ENCODE measurements at places on chromosomes 3 and 15. TPM values are rescaled to one million over a fixed set of nuclear protein-coding genes. Genes with fewer than 3 reads are reported as not detected.

GRCh38 chr3:99645277-99646106 is 7.1 kb downstream of the COL8A1 start:
- peaks cover 6% of the 10 kb centered on the region for H3K4me1 ChIP-seq
- DNase-seq, result no peak
- H3K36me3 ChIP-seq, result no peaks in the 10 kb centered on the region
- H3K4me3 ChIP-seq, result no peak overlapping the region

- H3K27me3 ChIP-seq, result no peaks in the 10 kb centered on the region
- no peaks in the 10 kb centered on the region for H3K36me3 ChIP-seq
- H3K4me3 ChIP-seq, result no peak within 1 kb of the TSS
- DNase-seq, result no peak
- no peaks in the 10 kb centered on the region for H3K4me1 ChIP-seq
These were observed at the start of gene PRR23A for GRCh38 chr3:139006051-139006716. PRR23A (minus strand) TSS chr3:139006268; CDS start chr3:139006268, 0 bp downstream.

- H3K36me3 ChIP-seq, result no peaks in the 10 kb centered on the region
- H3K4me3 ChIP-seq, result no peak overlapping the region
- no peaks in the 10 kb centered on the region for H3K27me3 ChIP-seq
- H3K4me1 ChIP-seq, result no peaks in the 10 kb centered on the region
- no peak overlapping the region for H3K27ac ChIP-seq
These were observed 557.6 kb upstream of the ADAMTS9 start for GRCh38 chr3:65245133-65246063.

- no peak overlapping the region for H3K27ac ChIP-seq
- H3K4me3 ChIP-seq, result no peak overlapping the region
- H3K4me1 ChIP-seq, result peaks cover 36% of the 10 kb centered on the region
- no peak for DNase-seq
- H3K36me3 ChIP-seq, result peaks cover 24% of the 10 kb centered on the region
These were observed 16.4 kb downstream of the ARRDC4 start for GRCh38 chr15:97976766-97977503.

GRCh38 chr15:38316311-38316710 is 63.7 kb downstream of the SPRED1 start:
- H3K36me3 ChIP-seq, result no peaks in the 10 kb centered on the region
- H3K27ac ChIP-seq, result no peak overlapping the region
- no peak overlapping the region for H3K4me3 ChIP-seq
- no peaks in the 10 kb centered on the region for H3K27me3 ChIP-seq
- DNase-seq, result no peak

DNA sequence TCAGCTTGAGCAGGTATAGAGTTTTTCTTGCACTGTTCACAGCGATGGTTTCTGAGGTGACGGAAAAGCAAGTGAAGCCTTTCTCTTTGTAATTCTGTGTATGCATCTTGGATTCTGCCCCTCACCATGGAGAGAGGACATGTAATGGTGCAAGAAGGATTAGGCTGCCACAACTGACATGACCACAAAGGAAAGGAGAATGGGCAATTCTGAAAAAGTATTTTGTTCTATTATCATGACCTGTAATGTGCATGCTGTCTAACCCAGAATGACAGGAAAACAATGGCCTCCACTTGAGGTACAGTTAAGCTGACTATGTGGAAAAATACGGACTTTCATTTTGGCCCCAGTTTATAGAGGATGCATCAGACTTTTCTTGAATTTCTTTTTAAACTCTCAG is 226.9 kb downstream of the IL5RA start:
- no peaks in the 10 kb centered on the region for H3K27me3 ChIP-seq
- DNase-seq, result no peak
- H3K36me3 ChIP-seq, result no peaks in the 10 kb centered on the region

- H3K4me3 ChIP-seq, result no peak overlapping the region
- no peaks in the 10 kb centered on the region for H3K4me1 ChIP-seq
- no peak overlapping the region for H3K27ac ChIP-seq
- DNase-seq, result no peak
- H3K36me3 ChIP-seq, result no peaks in the 10 kb centered on the region
- no peaks in the 10 kb centered on the region for H3K27me3 ChIP-seq
These were observed 26.7 kb upstream of the STAG1 start for GRCh38 chr3:136778865-136779264.

DNA sequence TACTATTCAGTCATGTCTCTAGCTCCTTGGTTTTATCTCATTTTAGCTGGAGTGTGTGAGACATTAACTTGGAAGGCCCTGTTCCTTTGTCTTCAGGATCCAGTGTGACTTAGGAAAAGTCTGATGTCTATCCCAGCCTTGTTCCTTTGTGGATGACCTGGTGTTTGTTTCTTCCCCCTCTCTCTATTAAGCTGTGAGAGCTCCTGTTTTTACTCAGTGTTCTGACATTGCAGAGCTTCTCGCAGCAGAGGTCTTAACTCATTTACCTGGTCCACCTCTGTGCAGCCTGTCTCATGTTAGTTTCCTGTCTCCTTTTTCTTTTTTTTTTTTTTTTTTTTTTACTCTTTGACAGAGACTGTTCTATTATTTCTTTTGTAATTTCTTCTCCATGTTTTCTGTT is 43.1 kb downstream of the KLF13 start:
- H3K36me3 ChIP-seq, result peaks cover 33% of the 10 kb centered on the region
- no peak for DNase-seq
- no peaks in the 10 kb centered on the region for H3K27me3 ChIP-seq
- H3K27ac ChIP-seq, result peak overlapping the region; percentile 93

DNA sequence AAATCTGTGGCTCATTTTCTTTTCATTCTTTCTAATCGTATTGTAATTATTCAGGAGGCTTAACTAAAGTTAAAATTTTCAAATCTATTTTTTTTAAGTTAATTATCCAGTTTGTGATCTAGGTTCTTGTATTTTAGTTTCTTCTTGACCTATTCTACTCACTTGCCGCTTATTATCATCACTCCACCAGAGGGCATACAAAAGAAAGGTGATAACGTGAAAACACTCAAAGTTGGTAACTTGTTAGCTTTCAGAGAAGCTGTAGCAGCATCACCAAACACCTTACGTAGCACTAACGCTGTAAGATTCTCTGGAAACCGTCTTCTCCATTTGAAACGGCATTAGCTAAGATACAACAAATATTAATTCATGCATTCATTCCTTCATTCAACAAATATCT is 4.8 kb downstream of the GNB4 start:
- no peak overlapping the region for H3K27ac ChIP-seq
- DNase-seq, result no peak
- H3K27me3 ChIP-seq, result no peaks in the 10 kb centered on the region
- no peak overlapping the region for H3K4me3 ChIP-seq
- H3K36me3 ChIP-seq, result no peaks in the 10 kb centered on the region

GRCh38 chr3:141642215-141642614 is 95.9 kb upstream of the RNF7 start:
- H3K4me1 ChIP-seq, result no peaks in the 10 kb centered on the region
- no peak overlapping the region for H3K4me3 ChIP-seq
- H3K27me3 ChIP-seq, result no peaks in the 10 kb centered on the region
- no peak overlapping the region for H3K27ac ChIP-seq
- no peaks in the 10 kb centered on the region for H3K36me3 ChIP-seq

DNA sequence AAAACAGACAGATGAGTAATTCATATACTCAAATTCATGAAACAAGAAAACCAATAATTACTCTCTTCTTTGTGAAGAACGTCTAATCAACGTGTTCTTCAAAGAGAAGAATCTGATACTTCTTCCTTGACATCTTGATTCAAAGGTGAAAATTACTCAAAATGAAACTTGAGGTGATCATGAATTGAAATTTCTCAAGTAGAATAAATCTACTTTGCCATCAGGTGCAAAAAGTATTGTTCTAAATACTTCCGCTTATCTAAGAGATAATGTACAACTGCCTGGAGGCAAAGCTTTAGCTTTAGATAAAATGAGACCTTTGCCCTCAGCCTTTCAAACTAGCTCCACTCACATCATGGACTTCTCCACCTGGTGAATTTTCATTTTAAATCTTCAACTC is 13.9 kb upstream of the XXYLT1 start:
- H3K27ac ChIP-seq, result no peak overlapping the region
- peaks cover 69% of the 10 kb centered on the region for H3K36me3 ChIP-seq
- DNase-seq, result no peak
- no peaks in the 10 kb centered on the region for H3K27me3 ChIP-seq
- no peak overlapping the region for H3K4me3 ChIP-seq
- peaks cover 4% of the 10 kb centered on the region for H3K4me1 ChIP-seq

GRCh38 chr15:78456426-78456825 is 18.4 kb downstream of the IREB2 start:
- H3K4me3 ChIP-seq, result no peak overlapping the region
- peak overlapping the region; percentile 40 for H3K27ac ChIP-seq
- no peaks in the 10 kb centered on the region for H3K27me3 ChIP-seq
- no peaks in the 10 kb centered on the region for H3K36me3 ChIP-seq

DNA sequence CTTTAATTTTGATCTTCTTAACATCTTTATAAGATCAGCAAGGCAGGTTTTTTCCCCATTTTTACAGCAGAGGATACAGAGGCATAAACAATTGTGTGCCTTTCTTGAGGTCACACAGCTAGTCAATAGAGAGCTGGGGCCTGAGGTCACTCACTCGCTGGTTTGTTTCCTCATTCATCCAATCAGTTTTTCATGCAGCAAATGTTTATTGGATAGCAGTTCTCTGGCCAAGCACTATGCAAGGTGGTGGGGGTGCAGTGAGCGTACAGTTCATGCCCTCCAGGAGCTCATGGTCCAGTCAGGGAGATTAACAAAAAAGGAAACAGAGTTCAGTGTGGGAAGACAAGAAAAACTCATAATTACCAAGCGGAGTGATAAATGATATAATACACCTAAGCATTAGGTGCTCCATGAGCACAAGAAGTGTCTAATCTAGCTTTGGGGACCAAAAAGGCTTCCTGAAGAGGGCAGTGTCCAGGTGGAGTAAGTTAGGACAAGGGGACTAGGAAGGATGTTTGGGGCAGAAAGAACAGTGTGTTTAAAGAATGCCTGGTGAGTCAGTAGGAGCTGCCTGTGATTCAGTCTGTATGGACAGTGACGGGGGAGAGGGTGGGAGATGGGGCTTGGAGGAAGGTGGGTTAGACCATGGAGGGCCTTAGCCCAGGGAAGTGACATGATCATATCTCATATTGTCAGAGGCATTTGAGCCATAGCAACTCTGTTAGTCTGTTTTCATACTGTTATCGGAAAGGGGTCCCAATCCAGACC is 29.3 kb downstream of the MAP2K5 start:
- no peaks in the 10 kb centered on the region for H3K36me3 ChIP-seq
- no peak overlapping the region for H3K4me3 ChIP-seq
- no peaks in the 10 kb centered on the region for H3K27me3 ChIP-seq
- DNase-seq, result no peak
- no peak overlapping the region for H3K27ac ChIP-seq

- DNase-seq, result no peak
- no peak overlapping the region for H3K27ac ChIP-seq
- no peaks in the 10 kb centered on the region for H3K36me3 ChIP-seq
- peaks cover 44% of the 10 kb centered on the region for H3K4me1 ChIP-seq
- H3K4me3 ChIP-seq, result no peak overlapping the region
These were observed 25.5 kb upstream of the CP start for GRCh38 chr3:149247008-149247710.

DNA sequence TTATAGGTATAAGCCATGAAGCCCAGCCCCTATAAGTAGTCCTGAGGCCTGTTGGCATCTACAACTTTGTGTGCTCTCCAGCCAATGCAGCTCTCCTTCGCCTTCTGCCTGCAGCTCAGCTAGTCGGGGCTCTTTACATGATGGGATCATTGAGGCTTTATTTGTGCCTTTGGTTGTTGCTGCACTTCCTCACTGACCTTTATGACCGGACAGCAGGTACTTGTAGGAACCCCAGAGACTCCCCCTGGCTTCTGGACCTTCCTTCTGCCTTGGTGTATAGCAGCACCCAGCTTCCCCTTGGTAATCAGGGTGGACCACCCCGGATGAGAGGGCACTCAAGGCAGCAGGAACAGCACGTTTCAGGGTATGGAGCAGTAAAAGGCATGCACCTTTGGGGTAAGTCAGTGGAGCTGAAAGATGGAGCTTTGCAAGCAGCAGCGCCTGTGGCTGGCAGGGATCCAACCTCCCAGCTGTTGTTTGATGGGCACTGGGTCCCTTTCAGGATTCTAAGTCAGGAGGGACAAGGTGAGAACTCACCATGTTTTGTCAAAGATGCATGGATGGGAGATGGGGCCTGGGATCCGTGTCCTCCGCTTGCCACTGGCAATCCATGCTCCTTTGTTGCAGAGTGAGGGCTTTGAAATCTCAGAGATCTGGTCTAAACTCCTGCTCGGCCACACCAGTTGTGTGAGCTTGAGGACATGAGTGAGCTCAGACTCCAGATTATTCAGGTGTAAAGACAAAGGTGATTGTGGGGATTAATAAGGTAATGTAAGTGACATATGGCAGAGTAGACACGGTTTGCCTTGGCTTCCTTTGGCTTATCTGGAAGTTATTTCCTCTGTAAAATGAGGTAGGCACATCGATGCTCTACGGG is 65.1 kb upstream of the KLF13 start:
- no peaks in the 10 kb centered on the region for H3K27me3 ChIP-seq
- no peaks in the 10 kb centered on the region for H3K36me3 ChIP-seq
- no peak for DNase-seq
- peaks cover 51% of the 10 kb centered on the region for H3K4me1 ChIP-seq

The ABI3BP gene
- polyA plus RNA-seq, result 1.5 TPM

The GOLGA6L10 gene
- polyA plus RNA-seq, result 4.4 TPM

The PLA2G4F gene
- polyA plus RNA-seq, result 1.9 TPM

The EBLN2 gene
- not detected for polyA plus RNA-seq

The HTR3E gene
- not detected for polyA plus RNA-seq

Measured in stomach (tissue), 19 donors.